HAP-1 (cell line): ENCODE measurements at places on chromosomes 7 and 10.

DNA sequence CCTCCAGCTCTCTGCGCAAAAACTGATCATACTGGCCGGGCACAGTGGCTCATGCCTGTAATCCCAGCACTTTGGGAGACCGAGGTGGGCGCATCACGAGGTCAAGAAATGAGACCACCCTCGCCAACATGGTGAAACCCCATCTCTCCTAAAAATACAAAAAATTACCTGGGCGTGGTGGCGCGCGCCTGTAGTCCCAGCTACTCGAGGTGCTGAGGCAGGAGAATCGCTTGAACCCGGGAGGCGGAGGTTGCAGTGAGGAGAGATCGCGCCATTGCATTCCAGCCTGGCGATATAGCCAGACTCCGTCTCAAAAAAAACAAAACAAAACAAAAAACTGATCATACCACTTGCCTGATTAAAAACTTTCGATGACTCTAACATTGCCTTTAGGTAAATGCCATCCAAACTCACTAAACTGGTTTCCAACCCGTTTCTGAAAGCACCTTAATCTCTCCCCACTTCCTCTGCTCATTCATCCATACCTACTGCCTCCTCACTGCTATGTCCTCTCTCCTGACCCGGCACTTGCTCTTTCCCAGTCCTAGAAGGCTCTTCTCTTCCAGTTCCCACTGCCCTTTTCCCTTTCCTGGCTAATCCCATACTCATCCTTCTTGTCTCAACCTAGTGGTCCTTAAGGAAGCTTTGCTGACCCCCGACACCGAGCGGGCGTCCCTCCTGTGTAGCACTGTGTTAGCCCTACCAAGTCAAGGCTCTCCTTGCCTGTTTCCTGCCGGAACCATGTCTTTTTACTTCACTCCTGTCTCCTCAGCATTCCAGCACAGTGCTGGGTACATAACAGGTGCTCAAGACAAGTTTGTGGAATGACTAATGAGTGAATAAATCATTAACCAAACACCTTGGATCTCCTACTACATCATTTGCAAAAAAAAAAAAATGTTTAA lies 686 bp upstream of the MIOS start:
- no peak for DNase-seq

DNA sequence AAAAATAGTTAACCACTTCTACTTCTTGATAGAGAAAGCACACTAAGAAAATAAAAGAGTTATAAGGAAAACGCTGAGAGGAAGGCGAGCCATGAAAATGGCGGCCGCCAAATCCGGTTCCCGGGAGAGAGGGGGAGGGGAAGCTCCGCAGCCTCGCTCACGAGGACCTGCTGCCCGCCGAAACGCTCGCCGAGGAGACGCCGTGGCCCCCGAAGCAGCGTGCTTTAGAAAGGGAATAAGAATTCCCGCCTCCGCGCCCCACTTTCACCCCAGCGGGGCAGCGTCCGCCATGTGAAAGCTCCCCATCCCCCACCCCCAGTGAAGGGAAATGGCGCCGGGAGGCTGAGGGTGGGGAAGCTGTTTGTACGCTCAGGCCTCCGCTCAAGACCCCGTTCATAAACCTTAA lies 505 bp downstream of the HNRNPA2B1 start:
- DNase-seq = no peak

DNA sequence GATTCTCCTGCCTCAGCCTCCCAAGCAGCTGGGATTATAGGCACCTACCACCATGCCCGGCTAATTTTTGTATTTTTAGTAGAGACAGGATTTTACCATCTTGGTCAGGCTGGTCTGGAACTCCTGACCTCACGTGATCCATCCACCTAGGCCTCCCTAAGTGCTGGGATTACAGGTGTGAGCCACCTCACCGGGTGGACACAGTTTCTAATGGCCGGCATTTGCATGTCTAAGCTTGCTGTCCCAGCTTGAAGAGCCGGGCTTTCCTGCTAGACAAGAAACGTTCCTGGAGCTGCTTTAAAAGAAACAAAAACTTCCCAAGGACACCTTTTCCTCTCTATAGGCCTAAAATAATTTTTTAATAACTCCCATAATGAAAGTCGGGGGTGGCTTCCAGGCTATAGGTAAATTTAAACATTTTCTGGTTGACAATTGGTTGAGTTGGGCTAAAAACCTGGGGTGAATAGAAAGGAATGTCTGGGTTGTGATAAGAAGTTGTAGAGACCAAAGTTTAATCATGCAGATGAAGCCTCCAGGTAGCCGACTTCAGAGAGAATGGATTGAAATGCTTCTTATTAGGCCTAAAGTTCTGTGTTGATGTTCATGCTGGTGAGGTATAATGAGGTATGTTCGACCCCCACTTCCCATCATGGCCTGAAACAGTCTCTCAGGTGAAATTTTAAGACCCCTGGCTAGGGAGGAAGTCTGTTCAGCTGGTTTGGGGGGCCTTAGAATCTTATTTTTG lies 8.8 kb downstream of the ACADSB start:
- DNase-seq = no peak

DNA sequence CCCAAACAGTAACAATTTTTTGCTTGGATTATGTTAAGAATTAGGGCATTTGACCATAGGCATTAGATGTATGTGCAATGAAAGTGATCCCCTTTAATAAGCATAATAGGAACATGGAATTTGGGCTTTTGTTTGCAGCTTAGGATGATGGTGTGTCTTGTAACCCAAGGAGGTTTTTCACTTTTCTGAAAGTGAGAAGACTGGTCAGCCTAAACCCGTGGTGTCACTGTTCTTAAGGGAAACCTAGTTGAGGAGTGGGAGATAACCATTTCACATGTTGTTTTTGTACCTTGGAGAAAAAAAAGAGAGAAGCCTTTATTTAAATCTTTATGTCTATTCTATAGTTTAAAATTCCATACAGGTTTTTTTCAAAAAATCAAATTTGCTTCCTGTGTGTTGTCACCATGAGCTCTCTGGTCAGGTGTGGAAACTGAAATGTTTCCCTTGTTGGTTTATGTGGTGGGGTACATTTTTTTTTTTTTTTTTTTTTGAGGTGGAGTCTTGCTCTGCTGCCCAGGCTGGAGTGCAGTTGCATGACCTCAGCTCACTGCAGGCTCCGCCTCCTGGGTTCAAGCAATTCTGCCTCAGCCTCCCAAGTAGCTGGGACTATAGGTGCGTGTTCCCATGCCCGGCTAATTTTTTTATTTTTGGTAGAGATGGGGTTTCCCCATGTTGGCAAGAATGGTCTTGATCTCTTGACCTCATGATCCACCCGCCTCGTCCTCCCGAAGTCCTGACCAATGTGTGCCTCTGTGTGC lies 7.7 kb downstream of the CCM2 start:
- no peak for DNase-seq

DNA sequence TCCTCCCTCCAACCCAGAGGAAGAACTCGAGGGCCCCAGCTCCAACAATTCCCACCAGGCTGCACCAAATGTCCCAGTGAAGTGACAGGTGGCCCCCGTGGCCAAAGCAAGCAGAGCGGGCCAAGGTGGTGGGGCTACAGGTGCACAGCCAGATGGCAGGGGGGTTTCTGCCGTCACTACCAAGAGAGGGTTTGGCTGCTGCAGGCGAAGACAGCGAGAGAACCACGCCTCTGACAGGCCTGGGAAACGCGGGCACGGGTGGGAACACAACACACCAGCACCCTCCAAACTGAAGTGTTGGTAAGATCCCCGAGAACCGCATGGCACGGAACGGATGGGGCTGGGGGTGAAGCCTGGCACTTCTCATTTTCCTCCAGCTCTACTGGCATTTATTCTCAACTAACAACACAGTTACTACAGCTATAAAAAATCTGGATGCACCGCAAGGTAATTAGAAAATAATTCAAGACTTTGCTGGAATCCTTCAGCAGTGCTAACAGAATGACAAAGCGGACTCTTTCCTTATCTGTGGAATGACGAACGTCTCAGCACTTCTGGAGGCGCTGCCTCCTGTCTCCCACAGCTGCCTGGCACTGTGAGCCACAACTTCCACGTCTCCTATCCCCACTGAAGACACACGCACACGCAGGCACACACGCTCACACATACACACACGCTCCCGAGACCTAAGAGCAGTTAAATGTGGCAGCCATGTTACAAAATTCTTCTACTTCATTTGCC lies 167.9 kb downstream of the TCERG1L start:
- no peak for DNase-seq

DNA sequence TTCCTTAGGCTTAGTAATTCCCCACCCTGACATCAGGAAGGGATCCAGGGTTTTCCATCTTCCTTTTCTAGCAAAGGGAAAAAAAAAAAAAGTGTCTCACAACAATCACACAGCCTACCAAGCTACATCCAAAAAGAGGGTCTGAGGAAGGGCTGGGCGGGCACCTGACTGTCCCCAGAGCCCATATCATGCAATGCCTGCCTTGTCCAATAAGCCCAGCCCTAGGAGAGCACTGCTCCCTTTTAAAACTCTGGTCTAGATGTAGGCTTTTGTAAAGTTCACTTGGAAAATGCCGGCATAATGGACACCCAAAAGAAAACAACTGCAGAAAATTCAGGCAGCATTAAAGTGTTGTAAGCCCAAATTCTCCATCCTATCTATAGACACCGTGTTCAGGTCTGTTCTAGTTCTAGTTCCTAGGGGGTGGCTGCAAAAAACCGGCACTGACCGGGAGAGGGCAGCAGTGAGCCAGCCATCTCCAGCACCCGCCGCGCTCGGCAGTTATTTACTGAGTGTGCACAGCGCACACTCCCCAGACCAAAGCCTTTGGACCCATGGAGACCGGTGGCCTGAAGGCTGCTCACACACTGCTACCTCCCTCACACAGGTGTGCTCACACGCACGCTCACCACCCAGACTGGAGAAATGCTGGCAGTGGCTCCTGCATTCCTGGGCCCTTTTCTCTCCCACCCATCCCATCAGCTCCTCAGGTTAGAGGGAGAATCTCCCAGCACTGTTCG lies 48.7 kb downstream of the PODXL start:
- DNase-seq = peak; percentile 89
